Panc1 (cell line): ENCODE measurements at places on chromosomes 13 and 19. TPM values are rescaled to one million over a fixed set of nuclear protein-coding genes. Genes with fewer than 3 reads are reported as not detected.

- DNase-seq: no peak
- no peaks in the 10 kb centered on the region for H3K4me1 ChIP-seq
- H3K27ac ChIP-seq: no peak overlapping the region
Observed at GRCh38 chr13:77781808-77782207, 84.3 kb downstream of the SLAIN1 start.

GRCh38 chr13:111919849-111920248 lies 147.1 kb upstream of the SOX1 start:
- H3K27ac ChIP-seq: no peak overlapping the region
- H3K27me3 ChIP-seq: no peaks in the 10 kb centered on the region; the same call in 1 of the 2 replicates
- no peak for DNase-seq
- H3K4me3 ChIP-seq: no peak overlapping the region
- no peaks in the 10 kb centered on the region for H3K4me1 ChIP-seq

DNA sequence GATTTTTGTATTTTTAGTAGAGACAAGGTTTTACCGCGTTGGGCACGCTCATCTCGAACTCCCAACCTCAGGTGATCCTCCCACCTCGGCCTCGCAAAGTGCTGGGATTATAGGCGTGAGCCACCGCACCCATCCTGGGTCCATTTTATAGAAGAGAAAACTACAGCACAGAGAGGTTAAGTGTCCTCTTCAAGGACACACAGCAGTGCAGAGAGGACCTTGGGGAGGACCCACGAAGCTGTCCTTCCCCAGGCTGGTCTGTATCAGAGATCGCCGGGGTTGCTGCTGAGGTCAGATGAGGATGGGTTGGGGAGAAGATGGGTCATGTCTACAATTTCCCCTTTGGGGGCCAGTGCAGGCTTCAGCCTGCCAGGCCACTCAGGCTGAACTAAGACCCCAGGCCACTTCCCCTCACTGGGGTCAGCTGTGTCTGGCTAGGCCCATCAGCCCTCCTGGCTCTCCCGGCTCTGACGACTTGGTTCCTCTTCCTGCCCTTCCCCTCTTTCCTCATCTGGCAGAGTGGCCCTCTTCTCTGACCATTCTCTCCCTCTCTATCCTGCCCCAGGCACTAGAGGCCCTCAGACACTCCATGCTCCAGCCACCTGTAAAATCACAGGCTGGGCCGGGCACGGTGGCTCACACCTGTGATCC lies 9.6 kb downstream of the MYO1F start:
- no peak for DNase-seq
- H3K27ac ChIP-seq: no peak overlapping the region
- no peaks in the 10 kb centered on the region for H3K36me3 ChIP-seq
- H3K4me1 ChIP-seq: no peaks in the 10 kb centered on the region
- H3K27me3 ChIP-seq: no peaks in the 10 kb centered on the region

GRCh38 chr13:94656176-94656575 lies 54.5 kb downstream of the GPR180 start:
- H3K4me1 ChIP-seq: no peaks in the 10 kb centered on the region
- no peak for DNase-seq
- no peak overlapping the region for H3K27ac ChIP-seq
- no peaks in the 10 kb centered on the region for H3K27me3 ChIP-seq
- H3K4me3 ChIP-seq: no peak overlapping the region

The SMIM24 gene
- total RNA-seq: 0.28 TPM

The HRC gene
- 0.13 TPM for total RNA-seq

The ZNF709 gene
- 4.0 TPM for total RNA-seq

The CLEC17A gene
- total RNA-seq: not detected

The ZNF813 gene
- 9.6 TPM for total RNA-seq

The ANKLE1 gene
- 1.1 TPM for total RNA-seq
